ENCODE measurements at places on chromosomes 5 and 9. TPM values are rescaled to one million over a fixed set of nuclear protein-coding genes. Genes with fewer than 3 reads are reported as not detected.

HAVCR1 gene
- total RNA-seq: 1.1 TPM

PNPLA7 gene
- total RNA-seq: 7.5 TPM

GRCh38 chr9:132365986-132366385 lies 11.2 kb upstream of the SETX start:
- H3K27ac ChIP-seq: no peak overlapping the region
- H3K27me3 ChIP-seq: no peaks in the 10 kb centered on the region
- H3K36me3 ChIP-seq: no peaks in the 10 kb centered on the region
- H3K4me1 ChIP-seq: no peaks in the 10 kb centered on the region

DNA sequence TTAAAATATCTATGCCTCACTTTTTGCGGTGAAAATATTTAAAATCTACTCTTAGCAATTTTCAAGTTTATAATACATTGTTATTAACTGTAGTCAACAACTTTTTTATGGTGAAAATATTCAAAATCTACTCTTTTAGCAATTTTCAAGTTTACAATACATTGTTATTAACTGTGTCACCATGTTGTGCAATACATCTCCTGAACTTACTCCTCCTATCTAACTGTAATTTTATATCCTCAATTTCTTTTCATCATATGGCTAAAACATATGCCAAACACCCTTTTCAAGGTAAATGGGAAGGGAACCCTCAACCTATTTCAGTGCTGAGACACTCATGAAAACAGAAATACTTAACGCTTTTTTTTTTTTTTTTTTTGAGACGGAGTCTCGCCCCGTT lies 982.7 kb upstream of the DMAC1 start:
- H3K4me1 ChIP-seq: no peaks in the 10 kb centered on the region
- DNase-seq: no peak
- H3K36me3 ChIP-seq: no peaks in the 10 kb centered on the region
- H3K27me3 ChIP-seq: peaks cover 7% of the 10 kb centered on the region
- no peak overlapping the region for H3K27ac ChIP-seq
- H3K4me3 ChIP-seq: no peak overlapping the region

C5orf58 gene
- not detected for total RNA-seq

TMEM215 gene
- not detected for total RNA-seq

- peaks cover 19% of the 10 kb centered on the region for H3K27me3 ChIP-seq
- no peak for DNase-seq
- no peaks in the 10 kb centered on the region for H3K36me3 ChIP-seq
- no peaks in the 10 kb centered on the region for H3K4me1 ChIP-seq
Measured at GRCh38 chr5:159638954-159639559, 277.2 kb upstream of the ADRA1B start.

GRCh38 chr9:76462126-76462525 lies 3.1 kb downstream of the GCNT1 start:
- peaks cover 7% of the 10 kb centered on the region for H3K36me3 ChIP-seq
- no peak overlapping the region for H3K27ac ChIP-seq
- no peak overlapping the region for H3K4me3 ChIP-seq

TAF1L gene
- not detected for total RNA-seq

- no peaks in the 10 kb centered on the region for H3K36me3 ChIP-seq
- peaks cover 15% of the 10 kb centered on the region for H3K4me1 ChIP-seq
- no peaks in the 10 kb centered on the region for H3K27me3 ChIP-seq
Measured at GRCh38 chr9:136886610-136887597, 588 bp downstream of the TRAF2 start.

PDE6A gene
- total RNA-seq: not detected

DNA sequence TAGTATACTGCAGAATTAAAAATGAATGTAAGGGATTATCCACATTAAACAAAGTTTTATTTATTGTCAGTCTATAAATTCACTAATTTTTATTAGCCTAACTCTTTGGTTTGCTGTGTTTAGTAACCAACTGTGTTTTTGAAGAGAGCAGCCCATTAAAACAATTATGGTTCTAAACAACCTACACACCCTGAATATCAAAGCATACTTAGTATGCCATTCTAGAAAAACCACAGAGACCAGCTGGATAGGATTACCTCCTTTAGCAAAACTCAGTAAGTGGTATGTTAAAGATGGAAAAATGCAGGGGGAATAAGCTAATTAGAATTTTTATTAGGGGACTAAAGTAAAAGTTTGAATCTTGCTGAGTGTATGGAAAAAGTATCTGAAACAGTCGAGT lies 1981.7 kb upstream of the NUDT12 start:
- H3K27me3 ChIP-seq: no peaks in the 10 kb centered on the region
- H3K4me3 ChIP-seq: no peak overlapping the region
- no peak overlapping the region for H3K27ac ChIP-seq
- DNase-seq: no peak

DNA sequence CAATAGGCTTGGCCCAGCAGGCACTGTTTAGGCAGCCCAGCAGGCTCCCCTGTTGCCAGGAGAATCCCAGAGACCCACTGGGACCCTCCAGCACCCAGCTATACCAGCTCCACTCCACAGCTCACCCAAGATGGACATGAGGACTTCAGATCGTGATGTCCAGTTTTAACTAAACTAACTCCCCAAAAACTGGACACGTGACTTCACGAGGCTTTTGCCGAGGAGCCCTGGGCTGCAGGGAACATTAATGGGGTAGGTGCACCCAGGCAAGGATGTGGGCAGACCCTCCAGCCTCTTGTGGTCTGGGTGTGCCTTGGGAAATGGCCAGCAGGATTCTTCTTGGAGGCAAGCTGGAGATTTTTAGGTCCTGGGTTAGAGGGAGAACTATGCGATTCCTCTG lies 8.9 kb upstream of the NKD2 start:
- H3K36me3 ChIP-seq: no peaks in the 10 kb centered on the region
- no peak overlapping the region for H3K4me3 ChIP-seq
- H3K27ac ChIP-seq: no peak overlapping the region
- no peak for DNase-seq
- peaks cover 4% of the 10 kb centered on the region for H3K27me3 ChIP-seq

- peak overlapping the region; percentile 85 for H3K27ac ChIP-seq
- peaks cover 17% of the 10 kb centered on the region for H3K4me1 ChIP-seq
- DNase-seq: no peak
- peaks cover 7% of the 10 kb centered on the region for H3K27me3 ChIP-seq
- peaks cover 6% of the 10 kb centered on the region for H3K36me3 ChIP-seq
Measured at GRCh38 chr5:127518319-127518621, 830 bp downstream of the PRRC1 start.

DNA sequence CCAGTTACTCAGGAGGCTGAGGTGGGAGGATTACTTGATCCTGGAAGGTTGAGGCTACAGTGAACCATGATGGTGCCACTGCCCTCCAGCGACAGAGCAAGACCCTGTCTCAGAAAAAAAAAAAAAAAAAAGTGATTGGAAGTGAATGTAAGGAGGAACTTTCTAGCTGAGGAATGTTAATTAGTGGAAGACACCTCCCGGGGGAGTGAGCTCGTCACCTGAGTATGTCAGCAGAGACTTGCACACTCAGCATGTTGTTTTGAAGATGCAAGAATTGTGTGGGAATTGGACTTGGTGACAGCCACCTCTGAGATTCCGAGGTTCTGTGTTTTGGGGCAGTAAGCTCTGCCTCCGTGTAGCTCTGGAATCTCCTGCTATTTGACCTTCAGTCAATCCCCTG lies 3.6 kb downstream of the SYNPO start:
- H3K4me1 ChIP-seq: no peaks in the 10 kb centered on the region
- no peak for DNase-seq
- no peak overlapping the region for H3K27ac ChIP-seq
- H3K36me3 ChIP-seq: no peaks in the 10 kb centered on the region
- no peak overlapping the region for H3K4me3 ChIP-seq

DNA sequence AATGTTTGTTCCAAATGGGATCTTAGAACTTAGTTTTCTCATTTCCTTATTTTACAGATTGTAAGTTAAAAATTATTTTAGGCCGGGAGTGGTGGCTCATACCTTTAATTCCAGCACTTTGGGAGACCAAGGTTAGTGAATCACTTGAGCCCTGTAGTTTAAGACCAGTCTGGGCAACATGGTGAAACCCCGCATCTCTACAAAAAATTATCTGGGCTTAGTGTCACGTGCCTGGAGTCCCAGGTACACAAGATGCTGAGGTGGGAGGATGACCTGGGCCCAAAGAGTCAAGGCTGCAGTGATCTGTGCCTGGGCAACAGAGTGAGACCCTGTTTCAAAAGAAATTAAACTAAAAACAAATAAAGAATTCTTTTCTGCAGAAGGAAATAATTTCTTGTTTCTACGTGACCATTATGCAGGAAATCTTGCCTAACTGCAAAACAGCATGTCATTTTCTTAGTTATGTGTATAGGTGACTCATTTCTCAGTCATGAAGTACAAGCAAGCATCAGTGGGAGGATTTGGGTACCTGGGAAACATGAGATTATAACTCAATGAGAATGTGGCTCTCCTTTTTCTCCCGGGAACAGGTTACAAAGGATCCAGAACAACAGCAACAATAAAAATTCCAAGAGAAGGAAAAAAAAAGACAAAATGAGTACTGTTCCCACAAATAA lies 375.1 kb upstream of the ST8SIA4 start:
- DNase-seq: no peak
- H3K4me3 ChIP-seq: no peak overlapping the region
- H3K27me3 ChIP-seq: no peaks in the 10 kb centered on the region

DNA sequence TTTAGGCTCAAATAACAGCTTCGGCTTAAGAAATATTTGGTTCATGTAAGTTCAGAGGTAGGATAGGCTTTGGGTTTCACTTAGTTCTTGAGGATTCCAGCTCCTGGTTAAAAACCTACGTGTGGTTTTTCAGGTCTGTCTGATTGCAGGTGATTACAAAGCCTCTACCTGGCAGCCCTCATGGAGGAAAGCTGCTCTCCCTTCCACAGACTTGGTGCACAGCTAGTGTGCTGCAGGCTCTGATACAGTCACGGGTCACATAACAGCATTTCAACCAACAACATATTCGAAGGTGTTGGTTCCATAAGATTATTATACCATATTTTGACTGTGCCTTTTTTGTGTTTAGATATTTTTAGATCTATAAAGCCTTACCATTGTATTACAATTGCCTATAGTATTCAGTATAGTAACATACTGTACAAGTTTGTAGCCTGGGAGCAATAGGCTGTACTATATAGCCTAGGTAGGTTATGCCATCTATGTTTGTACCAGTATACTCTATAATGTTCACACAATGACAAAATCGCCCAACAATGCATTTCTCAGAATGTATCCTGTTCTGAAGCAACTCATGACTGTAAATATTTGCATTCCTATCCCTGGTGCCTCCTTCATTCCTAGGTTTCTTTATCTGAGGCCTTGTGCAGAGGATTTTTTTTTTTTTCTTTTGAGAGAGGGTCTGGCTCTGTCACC lies 8.0 kb upstream of the DCP2 start:
- H3K27me3 ChIP-seq: no peaks in the 10 kb centered on the region
- no peak overlapping the region for H3K4me3 ChIP-seq
- DNase-seq: no peak
- peak overlapping the region; percentile 67 for H3K27ac ChIP-seq

DNA sequence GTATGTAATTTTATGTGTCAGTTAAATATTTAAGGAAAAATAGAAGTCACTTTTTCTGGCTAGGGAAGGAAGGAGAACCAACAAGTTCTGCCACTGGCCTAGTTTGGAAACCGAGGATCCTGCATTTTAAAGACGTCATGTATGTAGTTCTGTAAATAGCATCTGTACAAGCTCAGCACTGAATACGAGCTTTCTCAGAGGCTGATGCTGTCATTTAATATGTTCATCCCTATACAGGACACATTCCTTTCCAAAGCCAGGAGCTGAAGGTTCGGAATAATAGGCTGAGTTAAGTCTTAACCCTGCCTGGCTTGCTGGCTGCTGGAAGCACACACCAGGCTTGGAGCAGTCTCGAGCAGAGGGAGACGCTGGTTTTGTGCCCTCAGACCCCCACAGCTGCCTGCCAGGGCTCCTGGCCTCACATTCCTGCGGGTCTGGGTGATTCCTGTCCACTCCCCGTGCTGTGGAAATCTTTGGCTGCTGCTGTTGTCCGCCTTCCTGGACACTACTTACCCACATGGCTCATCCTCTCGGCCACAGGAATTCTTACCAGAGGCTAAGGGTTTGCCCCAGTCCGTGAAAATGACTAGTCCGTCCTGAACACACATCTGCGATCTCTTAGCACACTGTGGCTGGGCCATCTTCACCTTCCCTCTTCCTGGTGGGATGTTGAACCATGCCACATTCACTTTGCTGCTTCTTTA lies 36.6 kb downstream of the SLC46A2 start:
- peaks cover 8% of the 10 kb centered on the region for H3K36me3 ChIP-seq
- no peak for DNase-seq
- H3K27ac ChIP-seq: no peak overlapping the region
- peaks cover 10% of the 10 kb centered on the region for H3K4me1 ChIP-seq
- no peak overlapping the region for H3K4me3 ChIP-seq

GRCh38 chr5:39426746-39427105 lies 1.9 kb upstream of the DAB2 start:
- H3K27me3 ChIP-seq: peaks cover 69% of the 10 kb centered on the region
- peaks cover 2% of the 10 kb centered on the region for H3K36me3 ChIP-seq
- H3K27ac ChIP-seq: no peak overlapping the region
- no peak overlapping the region for H3K4me3 ChIP-seq
- DNase-seq: no peak
- peaks cover 8% of the 10 kb centered on the region for H3K4me1 ChIP-seq

SPINK7 gene
- total RNA-seq: not detected

ZNF658 gene
- total RNA-seq: 4.8 TPM

HSPA4 gene
- total RNA-seq: 49.3 TPM

Data from T-helper 17 cell (primary cell).